ENCODE measurements at places on chromosomes 7 and 10.

DNA sequence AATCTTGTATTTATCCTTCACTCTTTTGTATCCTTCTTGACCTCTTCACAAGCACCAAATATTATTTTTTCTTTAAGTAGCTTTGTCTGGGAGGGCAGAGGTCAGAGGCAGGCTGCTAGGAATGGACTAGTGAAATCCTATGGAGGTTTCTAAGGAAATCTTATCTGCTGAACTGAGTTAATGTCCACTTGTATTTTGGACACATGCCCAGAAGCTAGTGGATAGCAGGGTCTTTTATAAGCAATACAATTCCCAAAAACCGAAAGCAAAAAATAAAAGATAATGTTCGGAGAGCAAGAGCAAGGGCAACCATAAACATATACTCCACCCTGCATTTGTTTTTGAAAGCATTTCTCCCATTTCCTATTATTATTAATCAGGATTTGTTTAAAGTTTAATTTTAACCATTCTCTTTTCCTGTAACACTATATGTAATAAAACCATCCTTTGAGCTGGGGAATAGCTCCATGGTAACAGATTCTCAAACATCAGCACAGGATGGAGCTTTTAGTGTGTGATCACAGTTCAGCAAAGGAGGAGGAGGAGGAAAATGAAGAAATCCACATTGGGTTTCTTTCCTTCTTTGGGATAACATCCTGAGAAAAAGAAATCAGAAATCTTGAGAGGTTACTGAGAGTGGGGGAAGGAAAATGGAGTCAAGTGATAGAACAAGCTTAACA is 328.2 kb upstream of the LRRN3 start:
- no peak for DNase-seq

DNA sequence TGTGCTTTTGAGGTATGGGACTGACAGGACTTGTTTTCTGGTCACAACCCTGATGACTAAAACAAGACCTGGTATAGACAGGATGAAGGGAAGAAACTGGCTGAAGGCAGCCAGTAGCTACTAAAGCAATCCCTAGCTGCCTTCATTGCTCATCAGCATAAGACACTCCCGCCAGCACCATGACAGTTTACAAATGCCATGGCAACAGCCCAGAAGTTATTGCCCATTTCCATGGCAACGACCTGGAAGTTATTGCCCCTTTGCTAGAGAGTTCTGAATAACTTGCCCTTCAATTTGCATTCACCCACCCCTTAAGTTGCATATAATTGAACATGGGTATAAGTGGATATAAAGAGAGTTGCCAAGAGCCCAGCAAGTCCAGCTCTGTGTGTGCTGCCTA is 169.6 kb upstream of the FAM171A1 start:
- DNase-seq: peak; percentile 16

GRCh38 chr10:83612746-83613145 is 526.6 kb upstream of the GHITM start:
- no peak for DNase-seq

DNA sequence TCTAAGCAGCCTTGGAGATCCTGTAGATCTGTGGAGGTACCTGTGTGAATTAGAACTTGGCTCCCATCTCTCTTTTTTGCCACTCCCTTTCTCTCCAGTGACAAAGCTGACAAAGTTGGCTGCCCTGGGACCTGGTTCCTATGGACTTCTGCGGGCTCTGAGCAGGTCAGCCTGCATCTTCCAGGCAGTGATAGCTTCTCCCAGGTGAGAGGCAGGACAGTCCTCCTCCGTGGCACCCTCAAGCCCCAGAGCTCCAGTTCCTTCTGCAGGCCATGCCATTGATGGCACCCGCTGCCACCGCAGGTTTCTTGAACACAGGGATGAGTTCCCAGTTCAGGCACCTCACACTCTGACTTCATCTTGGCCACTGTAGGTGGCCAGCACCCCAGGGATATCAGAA is 73.5 kb upstream of the GRB10 start:
- DNase-seq: no peak

DNA sequence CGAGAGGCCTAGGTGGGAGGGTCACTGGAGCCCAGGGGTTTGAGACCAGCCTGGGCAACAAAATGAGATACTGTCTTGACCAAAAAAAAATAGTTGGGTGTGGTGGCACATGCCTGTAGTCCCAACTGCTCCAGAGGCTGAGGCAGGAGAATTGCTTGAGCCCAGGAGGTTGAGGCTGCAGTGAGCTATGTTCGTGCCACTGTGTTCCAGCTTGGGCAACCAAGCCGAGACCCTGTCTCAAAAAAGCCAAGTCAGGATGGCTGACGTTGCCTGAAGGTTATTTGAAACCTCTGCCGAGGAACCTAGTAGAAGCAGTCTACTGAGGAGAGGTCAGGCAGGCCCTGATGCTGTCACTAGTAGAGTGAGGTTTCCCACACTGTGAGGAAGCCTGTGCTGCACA is 22.8 kb downstream of the DNAJB6 start:
- no peak for DNase-seq

GRCh38 chr7:18096087-18096486 is 68.4 kb upstream of the PRPS1L1 start:
- no peak for DNase-seq

DNA sequence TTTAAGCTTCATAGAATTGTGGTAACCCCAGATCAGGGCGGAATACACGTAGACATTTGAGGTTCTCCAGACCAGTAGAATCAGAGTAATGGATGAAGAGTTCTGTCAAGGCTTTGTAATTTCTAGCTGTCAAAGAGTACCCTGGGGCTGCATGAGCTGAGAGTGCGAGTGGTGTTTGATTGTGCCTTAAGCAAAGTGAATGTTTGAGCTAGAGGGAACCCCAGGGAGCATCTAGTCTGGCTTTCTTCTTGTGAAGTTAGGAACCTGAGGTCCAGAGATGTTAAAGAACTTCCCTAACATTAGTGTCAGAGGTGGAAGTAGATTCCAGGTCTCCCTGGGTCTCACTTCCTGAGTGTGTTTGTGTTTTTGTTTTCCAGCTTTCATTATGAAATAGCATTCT is 212.3 kb upstream of the FZD1 start:
- no peak for DNase-seq

GRCh38 chr10:96850825-96851224 is 18.7 kb downstream of the LCOR start:
- no peak for DNase-seq

DNA sequence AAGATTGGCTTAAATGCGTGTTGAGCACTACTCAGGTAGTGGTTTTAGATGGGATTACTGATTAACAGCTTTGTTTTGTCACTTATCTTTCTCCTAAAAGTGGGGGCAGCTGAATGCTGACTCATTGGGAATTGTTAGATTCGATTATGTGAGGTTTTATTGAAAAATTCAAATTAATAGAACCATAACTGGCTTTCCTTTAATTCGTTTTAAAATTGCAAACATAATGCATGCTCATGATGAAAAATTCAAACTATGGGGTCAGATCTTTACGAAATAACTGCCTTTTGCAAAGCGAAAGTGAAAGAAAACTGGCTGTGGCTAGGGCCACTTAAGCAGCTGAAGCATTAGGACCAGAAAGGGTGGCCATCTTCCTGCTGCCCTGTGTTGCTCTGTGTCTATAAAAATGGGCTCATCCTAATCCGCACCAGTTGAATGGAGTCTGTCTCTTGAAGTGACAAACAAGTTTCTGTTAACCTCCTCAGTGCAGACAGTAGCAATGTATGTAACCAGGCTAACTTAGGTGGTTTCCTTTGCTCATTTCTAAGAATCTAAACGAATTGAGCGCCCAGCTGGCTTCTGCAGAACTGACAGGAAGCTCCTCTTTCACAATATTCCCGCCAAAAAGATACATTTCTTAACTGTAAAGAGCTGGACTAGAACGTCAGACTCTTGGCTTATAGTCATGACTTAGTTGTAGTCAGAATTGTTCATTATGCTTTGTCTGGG is 27.8 kb downstream of the DENND10 start:
- DNase-seq: no peak

DNA sequence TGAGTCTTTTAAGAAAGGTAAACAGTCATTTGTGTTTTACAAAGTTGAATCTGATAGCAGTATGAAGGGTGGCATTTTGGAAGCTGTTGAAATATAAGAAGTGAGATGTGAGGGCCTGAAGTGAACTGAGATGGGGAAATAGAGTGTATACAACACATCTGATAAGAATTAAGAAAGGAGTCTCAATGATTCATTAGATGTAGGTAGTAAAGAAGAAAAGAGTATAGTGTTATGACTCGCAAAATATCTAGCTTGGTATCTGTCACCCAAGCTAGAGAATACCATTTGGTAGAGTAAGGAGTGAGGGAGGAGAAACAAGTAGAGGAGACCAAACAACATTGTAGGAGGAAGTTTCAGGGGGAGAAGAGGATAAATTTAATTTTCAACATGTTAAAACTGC is 5.3 kb downstream of the PTPN12 start:
- DNase-seq: no peak

- DNase-seq: no peak
Observed at GRCh38 chr7:6536262-6537260, 14.7 kb downstream of the GRID2IP start.

DNA sequence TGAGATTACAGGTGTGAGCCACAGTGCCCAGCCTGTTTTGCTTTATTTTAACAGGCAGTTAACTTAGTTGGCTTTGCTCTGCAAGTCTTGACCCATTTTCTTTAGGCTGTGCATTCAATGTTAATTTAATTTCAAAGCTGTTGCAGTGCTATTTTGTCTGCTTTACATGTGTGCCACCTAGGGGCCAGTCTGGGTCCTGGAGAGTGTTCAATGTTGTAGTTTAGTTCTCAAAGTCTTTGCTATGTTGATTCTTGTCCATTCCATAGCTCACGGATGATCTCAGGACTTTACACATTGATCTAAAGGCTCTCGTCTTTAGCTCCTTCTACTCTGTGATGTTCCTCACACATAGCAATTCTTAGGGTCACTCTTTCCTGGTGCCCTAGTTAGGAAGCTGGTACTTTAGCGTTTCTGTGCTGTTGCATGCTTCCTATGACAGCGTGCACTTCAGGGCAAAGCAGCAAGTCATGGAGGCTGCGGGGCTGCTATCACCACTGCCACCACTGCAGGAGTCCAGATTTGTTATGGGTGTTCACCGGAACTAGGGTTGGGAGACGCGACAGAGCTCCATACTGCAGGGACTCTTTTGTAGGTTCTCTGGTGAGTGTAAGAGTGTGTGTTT is 16.4 kb upstream of the ABCA13 start:
- DNase-seq: no peak

DNA sequence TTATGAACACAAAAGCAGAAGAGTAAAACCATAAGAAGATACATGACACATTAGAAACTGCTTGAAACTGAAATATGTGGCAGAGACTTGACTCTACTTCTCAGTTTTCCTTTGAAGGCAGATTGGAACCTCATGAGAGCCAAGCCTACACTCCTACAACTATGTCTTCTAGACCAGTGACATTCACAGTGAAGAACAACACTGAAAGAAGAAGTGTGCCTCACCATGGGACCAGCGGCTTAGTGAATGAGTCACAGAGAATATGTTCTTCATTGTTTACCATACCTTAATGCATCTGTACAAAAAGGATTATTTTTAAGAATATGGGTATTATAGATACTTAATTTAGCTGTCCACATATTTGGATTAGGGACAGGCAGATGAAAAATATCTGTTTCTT is 248.3 kb downstream of the CDC14C start:
- DNase-seq: no peak

- DNase-seq: no peak
Observed at GRCh38 chr10:73469579-73469978, 26.2 kb downstream of the PPP3CB start.

GRCh38 chr10:132679640-132680039 is 106.3 kb downstream of the NKX6-2 start:
- no peak for DNase-seq

DNA sequence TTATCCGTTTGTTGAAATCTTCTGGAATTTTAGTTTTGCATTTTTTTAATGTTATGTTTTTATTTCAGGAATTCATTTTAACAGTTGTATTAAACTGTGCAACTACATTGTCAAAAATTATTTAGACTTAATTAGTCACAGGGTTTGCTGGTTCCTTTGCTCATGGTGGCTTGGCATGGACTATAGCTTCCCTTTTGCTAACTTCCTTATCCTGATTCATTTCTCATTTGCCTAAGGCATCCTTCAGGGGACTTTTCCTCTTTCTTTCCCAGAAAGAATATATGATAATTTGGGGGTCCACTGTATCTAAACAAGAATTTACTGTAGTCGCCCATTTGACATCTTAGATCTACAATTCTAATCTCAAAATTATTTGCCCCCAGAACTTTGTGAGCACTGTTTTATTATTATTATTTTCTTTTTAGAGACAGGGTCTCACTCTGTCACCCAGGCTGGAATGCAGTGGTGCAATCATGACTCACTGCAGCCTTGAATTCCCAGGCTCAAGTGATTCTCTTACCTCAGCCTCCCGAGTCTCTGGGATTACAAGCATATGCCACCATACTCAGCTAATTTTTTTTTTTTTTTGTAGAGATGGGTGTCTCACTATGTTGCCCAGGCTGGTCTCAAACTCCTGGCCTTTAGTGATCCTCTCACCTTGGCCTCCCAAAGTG is 13.9 kb downstream of the FIGNL1 start:
- DNase-seq: no peak

GRCh38 chr10:46560952-46561351 is 4.5 kb upstream of the GPRIN2 start:
- DNase-seq: no peak

DNA sequence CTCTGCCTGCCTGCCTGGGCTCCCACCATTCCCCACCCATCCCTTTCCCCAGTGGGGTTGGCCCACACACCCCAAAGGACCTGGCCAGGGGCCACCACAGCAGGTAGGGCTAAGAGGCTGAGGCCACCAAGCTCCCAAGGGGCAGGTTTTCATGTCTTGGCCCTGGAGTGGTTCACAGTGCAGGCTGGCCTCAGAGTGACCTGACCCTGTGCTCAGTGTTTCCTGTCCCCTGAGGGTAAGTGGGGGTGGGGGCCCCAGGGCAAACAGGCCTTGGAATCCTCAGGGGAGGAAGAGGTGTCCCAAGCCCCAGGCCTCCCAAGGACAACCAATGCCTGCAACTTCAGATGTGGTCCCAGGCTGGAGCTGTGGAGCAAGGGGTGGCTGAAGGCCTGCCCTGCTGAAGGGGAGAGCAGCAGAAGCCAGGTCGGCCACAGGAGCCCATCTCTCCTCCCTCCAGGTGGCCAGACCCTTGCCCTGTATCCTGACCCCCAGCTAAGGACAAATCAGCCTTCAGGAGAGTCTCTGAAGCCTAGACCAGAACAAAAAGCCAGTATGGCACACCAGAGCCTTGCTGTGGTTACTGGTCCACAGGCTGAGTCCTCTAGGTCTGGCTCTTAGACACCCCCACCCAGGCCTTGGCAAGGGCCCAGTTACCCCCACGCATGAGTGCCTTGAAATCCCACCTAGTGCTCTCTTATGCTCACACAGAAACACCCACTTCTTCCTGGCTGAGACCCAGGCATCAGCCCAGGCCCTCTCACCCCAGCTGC is 27.6 kb downstream of the POLL start:
- DNase-seq: no peak

DNA sequence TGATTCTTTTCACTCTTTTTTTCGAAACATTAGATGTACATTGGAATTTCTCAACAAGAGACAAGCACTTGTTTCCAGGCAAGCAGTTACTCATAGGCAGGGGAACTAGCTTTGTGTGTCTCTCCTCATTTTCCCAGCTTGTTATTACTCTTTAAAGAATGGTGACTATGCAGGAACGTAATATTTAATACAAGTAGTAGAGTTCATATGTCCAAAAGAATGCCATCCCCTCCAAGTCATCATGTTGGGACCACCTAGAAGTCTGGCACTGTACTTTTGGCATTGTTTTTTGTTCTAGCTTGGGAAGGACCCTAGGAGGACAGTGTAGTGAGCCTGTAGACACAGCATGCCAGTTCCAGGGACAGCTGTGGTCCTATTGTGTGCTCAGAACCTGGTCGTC is 650.7 kb downstream of the INHBA start:
- no peak for DNase-seq

GRCh38 chr10:97180986-97181385 is 4.8 kb downstream of the SLIT1 start:
- DNase-seq: no peak

All from iPS DF 6.9 (cell line).